NCI-H524 (cell line): ENCODE measurements at places on chromosomes 6 and 20.

DNA sequence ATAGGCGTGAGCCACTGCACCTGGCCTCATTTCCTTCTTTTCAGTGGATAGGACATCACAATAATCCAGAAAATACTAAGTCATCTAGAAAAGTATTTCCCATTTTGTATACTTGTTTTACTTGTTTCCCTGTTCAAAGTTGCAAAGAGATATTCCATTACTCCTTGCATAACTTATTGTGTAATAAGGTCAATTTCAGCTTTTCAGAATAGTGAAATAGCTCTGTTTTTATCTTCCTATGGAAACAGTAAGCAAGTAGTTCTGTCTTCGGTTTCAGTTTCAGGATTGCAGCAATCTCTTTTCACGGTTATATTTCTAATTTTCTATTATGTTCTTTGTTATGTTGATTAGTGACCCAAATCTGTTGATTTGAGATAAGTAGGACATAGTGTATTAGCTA, 6.0 kb downstream of the STX11 start:
- no peak for DNase-seq

- DNase-seq = peak; percentile 73
Measured at GRCh38 chr6:140441256-140441655, 1066.8 kb upstream of the CITED2 start.

- DNase-seq = peak; percentile 33
Measured at GRCh38 chr6:107821591-107821990, 2.5 kb downstream of the SCML4 start.

DNA sequence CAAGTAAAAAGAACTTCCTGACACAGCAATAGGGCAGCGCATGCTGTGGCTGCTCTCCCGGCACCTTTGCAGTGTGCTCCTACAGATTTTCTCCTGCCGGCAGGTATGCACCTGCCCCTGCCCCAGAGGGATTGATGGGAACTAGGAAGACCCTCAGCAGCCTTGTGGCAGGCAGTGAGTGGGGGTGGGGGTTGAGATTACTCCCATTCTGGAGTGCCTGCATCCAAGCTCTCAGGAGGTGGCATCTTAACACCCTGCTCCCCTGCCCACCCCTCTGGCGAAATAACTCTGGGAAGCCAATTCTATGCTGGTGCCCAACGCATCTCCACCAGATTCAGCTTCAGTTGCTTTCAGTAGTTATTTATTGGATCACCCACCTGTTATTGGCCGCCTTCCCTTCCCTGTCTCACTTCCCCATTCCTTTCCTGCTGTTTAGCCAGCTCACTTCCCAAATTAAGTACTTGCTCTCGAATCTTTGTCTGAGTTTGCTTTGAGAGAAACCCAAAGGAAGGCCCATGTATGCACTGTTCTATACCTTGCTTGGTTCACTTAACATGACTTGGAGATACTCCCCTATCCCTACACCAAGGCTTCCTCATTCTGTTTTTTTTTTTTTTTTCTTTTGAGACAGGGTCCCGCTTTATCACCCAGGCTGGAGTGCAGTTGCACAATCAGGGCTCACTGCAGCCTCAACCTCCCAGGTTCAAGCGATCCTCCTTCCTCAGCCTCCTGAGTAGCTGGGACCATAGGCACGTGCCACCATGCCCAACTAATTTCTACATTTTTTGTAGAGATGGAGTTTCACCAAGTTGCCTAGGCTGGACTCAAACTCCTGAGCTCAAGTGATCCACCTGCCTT, 29.3 kb upstream of the SLC23A2 start:
- no peak for DNase-seq

- DNase-seq = no peak
Measured at GRCh38 chr6:101528801-101529200, 135.3 kb downstream of the GRIK2 start.
